ENCODE measurements at places on chromosomes 7 and 10.
A peak's percentile ranks its signal among the peaks of the same experiment; 100 is the strongest.

- no peak for DNase-seq
Observed at GRCh38 chr7:82211333-82211732, 232.2 kb downstream of the CACNA2D1 start.

- peak; percentile 78 for DNase-seq
Observed at GRCh38 chr10:74227697-74228424, 76.8 kb downstream of the ADK start.

GRCh38 chr10:14477408-14477710 lies 146.6 kb upstream of the FRMD4A start:
- DNase-seq: no peak

- DNase-seq: peak; percentile 29
Observed at GRCh38 chr7:105277341-105277740, 111.4 kb downstream of the SRPK2 start.

DNA sequence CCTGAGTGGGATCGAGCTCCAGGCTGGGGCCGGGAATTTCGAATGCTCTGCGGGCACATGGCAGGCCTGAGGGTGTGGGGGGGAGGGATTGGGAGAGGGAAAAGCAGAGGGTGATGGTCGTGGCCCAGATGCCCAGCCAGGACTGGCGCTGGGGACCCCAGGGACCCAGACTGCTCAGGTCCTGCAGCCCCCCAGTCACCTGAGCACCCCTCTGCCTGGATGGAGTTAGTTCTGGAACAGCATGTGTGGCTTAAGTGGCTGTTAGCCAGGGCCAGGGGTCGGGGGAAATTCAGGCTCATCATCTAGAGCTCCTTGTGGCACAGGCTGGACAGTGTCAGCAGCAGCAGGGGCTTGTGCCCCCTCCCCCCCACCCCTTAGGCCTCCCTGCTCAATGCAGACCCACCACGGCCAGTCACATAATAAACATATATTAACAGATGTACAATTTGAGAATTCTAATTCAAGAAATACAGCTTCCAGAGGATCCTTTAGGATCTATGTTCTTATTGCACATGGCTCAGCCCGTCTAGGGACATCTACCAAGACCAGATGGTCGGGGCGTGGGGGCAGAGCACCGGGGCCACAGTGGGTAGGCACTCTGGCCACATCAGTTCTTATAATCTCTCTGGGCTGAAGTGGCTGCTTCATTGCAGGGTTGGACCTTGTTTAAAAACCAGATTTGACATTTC lies 22.2 kb downstream of the DNAJB12 start:
- DNase-seq: no peak

DNA sequence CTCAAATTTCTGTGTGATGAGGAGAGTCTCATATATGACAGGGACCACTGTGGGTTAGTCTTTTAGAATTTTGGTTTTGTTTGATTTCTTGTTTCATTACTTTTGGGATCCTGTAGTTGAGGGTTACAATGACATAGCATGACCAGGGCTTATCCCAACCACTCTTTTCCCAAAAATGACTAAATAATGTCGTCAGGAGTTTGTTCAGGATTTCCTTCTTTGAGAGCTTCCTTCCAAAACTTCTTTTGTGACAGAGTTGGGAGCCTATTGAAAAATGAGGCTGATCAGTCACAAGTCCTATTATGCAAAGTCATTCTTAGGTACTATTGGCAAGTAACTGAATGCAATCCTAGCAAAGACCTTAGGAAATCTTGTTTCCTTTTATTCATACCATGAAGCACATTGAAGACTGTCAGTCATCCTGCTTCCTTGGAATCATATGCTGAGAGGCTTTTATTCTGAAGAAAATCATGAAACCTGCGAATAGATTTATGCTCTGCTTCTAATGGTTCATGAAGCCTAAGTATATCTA lies 498.3 kb downstream of the LRMDA start:
- no peak for DNase-seq

DNA sequence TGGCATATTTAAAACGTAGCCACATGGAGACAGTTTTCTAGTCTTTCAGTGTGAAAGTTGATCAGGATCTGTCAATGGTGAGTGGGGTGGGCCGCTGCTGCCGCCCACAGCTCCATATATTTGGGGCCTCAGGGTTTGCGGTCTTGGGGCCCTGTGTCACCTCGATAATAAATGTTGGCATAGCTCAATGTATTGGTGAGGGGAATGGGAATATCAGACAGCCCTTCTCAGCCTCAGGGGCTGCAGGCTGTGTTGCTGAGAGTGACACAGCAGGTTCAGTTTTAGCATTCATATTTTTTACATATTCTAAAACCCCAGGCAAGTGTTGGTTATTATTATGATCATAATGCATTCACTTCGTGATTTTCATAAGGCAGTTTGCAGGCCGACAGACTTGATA lies 5.3 kb downstream of the CDH23 start:
- no peak for DNase-seq

- DNase-seq: no peak
Observed at GRCh38 chr10:62981096-62981495, 152.0 kb upstream of the NRBF2 start.

DNA sequence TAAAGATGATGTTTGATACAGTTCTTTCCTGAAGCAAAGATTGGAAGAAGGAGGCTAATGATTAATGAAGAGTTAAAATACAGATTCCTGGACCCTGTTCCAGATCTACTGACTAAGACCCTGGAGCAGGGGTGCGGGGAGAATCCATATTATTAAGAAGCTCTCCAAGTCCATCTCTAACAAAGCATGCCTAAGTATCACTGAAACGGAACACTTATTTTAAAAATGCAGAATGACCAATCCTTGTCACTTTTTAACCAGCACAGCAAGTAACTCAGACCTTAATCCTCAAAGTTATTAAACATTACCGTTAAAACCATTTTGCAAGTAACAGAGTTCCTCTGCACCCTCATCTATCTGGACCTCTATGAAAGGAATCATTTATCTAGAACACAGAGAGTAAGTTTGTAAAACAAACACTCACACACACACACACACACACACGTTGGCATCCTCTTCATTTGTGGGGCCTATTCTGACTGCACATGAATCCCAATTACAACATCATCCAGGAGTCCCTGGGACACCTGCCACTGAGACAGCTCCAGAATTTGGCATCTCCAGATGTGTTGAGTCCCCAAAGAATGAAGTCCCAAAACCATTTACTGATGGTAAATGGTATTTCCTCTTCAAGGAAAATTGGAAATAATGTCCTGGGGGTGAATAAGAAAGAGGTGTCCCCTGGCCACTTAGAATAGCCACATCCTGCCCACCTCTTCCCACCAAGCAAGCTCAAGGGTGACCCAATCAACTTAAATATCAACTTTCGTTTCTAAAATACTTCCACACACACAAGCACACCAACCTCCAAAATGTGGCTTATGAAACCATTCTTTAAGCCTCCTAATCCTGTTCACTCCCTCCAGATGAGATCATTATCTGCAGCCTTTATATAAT lies 117.5 kb downstream of the PARD3 start:
- no peak for DNase-seq

- no peak for DNase-seq
Observed at GRCh38 chr7:78363866-78364265, 565.3 kb downstream of the PHTF2 start.

DNA sequence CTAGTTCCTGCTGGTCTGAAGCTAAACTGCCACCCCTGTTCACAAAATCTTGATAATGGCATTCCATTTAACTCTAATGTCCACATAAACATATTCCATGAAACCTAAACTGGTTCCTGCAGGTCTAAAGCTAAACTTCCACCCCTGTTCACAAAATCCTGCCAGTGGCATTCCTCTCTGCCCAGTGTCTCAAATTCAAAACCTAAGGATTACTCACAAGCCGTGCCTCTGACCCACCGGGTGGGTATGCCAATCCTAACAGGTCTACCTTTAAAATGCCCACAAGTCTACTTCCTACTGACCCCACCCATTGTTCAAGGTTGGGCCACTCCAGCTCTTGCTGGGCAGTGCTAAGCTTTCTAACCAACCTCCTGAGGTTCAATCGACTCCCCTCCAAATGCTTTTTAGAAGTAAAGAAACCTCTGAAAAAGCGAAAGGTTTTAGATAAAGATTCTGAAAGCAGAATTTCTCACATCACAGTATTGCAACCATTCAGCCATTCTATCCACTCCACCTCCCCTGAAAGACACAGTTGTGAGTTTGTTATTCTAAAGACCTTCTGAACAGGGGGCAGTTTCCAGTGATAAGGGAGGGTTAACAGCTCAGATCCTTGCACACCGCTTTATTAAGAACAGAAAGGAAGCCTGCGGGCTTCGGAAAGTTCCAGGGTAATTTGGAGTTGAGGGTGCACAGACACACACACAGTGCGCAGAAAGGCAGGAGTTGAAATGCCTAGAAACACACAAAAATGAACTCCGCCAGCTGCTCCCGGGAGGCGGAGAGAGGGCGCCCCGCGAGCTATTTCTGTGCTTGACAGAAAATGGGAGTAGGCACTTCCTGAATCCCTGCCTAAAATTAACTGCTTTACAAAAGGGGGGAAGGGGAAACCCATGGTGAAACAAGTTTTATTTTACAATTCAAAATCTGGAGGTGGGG lies 87.7 kb downstream of the TNS3 start:
- DNase-seq: no peak

DNA sequence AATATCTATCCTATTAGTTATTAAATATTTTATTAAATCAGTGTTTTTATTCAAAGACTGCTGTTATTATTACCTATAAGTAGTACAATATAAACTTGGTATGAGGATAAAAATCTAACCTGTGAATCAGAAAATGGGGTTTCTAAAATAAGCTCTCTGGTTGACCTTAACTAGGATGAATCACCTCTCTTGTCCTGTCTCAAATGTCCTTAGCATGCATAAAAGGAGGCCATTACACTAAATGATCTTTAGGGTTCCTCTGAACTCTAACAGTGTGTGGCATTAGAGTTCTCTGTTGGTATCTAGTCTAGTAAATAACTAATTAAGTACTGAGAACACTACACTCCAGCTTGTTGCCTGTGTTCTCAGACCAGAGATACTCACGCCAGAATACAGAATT lies 143.1 kb upstream of the LRRTM3 start:
- peak; percentile 42 for DNase-seq

GRCh38 chr7:15424468-15424867 lies 137.3 kb downstream of the AGMO start:
- DNase-seq: peak; percentile 16

Data from HT1080 (cell line).